ENCODE measurements at places on chromosomes 5 and 9.

DNA sequence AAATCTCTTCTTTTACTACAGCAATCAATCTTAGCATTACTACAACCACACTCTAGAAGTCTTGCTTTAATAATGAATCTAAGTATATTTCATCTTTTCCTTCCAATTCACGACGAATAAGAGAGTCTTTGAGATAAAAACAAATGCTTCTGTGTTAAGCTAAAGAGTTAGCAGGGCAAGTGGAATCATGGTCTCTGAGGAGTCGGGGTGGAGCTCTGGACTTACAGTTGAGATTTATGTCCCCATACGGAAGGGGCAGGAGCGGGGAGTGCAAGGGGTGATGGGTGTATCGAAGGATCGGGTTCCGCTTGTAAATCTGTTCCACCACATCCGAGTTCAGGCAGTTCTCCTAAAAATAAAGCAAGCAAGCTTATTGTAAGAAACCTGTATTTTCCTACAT is 59.0 kb upstream of the RETREG1 start:
- no peak for DNase-seq

GRCh38 chr5:172834415-172835289 is 601 bp downstream of the ERGIC1 start:
- DNase-seq = peak; percentile 46

DNA sequence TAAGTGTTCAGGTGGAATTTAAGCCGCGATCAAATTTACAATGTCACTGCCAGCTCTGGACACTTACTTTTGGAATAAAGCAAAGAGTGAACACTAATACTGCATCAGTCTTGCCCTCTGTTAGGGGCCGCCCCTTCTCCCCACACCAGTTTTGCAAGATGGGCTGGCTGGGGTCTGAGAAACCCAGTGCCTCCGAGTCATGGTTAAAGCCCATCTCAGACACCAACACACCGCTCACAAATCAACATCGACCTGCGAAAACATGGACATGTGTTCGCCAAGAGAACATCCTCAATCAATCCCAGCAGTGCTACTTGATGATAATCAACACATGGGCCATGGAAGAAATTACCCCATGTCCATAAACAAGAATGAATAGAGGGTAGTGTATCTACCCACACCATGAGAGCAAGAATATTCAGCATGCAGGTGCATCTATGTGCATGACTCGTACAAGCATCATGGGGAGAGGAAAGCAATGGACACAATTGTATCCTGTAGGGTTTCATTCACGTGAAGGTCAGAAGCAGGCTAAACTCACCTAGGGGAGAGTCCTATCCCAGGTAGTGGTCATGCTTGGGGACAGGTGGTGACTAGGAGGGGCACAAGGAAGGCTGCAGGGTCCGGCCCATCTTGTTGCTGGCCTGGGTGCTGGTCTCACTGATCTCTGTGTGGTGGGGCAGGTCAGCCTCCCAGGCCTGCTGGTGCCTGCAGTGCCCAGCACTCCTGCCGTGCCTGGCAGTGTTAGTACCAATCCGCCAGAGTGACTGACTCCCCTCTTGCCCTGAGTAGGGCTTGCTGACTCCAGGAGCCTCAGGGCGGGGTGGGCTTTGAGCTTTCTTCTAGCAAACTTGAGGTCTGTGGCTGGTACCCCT is 5.0 kb downstream of the S1PR3 start:
- no peak for DNase-seq

DNA sequence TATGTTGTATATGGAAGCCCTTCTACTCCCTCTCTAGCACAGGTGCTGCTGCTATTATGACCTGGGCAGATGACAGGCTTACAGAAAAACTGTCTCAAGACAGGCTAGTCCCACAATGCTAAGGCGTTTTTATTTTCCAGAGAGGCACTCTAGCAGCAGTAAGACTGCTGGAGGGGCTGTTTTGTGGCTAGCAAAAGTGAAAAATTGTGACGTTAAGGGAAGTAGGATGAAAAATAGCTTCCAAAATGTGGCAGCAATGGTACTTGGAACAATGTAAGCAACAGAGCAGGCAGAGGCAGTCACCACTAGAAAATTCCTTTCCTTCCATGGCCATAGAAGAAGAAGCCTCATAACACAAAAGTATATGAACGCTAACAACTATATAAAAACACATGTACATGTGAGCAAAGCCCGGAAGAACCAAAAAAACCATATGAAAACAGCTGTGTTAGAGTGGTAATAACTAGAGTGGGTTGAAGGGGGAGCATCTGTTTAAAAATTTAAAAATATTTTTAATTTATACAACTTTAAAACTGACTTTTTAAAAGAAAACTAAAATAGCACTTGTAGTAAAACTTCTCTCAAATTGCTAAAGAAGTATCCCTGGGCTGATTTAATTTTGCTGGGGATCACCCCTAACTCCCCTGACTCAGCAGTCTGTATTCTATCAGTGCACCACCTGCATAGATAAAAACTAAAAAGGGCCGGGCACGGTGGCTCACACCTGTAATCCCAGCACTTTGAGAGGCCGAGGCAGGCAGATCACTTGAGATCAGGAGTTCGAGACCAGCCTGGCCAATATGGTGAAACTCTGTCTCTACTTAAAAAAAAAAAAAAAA is 30.6 kb downstream of the CLINT1 start:
- DNase-seq = peak; percentile 15

- peak; percentile 48 for DNase-seq
These were observed 55.8 kb upstream of the TMC1 start for GRCh38 chr9:72465593-72465984.
